ENCODE measurements at places on chromosomes 1 and 21.

GRCh38 chr1:247812637-247813036 is 11.3 kb downstream of the OR14A16 start:
- DNase-seq: no peak

DNA sequence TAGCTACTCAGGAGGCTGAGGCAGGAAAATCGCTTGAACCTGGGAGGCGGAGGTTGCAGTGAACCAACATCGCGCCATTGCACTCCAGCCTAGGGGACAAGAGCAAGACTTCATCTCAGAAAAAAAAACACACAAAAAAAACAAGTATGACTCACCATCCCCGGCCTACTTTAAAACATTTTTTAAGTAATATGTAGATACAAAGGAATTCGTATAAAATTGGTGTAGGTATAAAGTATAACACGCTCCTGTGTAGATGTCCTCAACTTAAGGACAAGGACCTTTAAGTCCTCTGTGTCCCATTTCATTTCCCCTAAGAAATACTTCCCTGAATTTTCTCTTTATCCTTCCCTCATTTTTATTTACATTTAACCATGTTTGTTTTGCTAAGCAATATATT is 73.4 kb upstream of the PKN2 start:
- no peak for DNase-seq

DNA sequence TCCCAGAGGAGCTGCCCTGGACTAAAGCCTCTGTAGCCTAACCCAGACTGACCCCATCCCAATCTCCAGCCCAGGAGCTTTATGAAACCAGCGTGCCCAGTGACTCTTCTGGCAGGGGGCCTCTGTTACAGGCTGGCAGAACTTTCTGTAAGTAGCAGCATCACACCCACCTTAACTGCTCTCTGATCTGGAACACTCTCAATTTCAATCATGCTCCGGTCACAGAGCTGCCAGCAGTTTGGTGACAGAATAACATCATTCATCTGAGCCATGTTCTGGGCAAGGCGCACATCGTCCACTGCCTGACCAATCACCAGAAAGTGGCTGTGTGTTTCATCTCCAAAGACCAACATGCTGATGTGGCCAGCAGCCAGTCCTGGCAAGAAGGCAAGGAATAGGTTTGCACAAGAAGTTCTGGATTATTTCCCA is 14.7 kb downstream of the ADCY10 start:
- no peak for DNase-seq

- no peak for DNase-seq
Measured at GRCh38 chr1:53286955-53287354, 40.9 kb downstream of the LRP8 start.

GRCh38 chr1:225454733-225455132 is 26.9 kb upstream of the LBR start:
- DNase-seq: peak; percentile 87
